ENCODE measurements at places on chromosomes 3 and 15. TPM values are rescaled to one million over a fixed set of nuclear protein-coding genes. Genes with fewer than 3 reads are reported as not detected.

SAXO2 gene
- total RNA-seq, result 3.1 TPM

ATP13A5 gene
- not detected for total RNA-seq

PPARG gene
- total RNA-seq, result 18.7 TPM

ARIH1 gene
- 102 TPM for total RNA-seq

GLCE gene
- 11.6 TPM for total RNA-seq

HGD gene
- 0.28 TPM for total RNA-seq

CNTN4 gene
- total RNA-seq, result not detected

FSTL1 gene
- total RNA-seq, result 122 TPM

TTC21A gene
- 0.34 TPM for total RNA-seq

ISG20 gene
- 4.8 TPM for total RNA-seq

ZPLD1 gene
- total RNA-seq, result 0.07 TPM
